ENCODE measurements at places on chromosomes 7 and 10. TPM values are rescaled to one million over a fixed set of nuclear protein-coding genes. Genes with fewer than 3 reads are reported as not detected.

DNA sequence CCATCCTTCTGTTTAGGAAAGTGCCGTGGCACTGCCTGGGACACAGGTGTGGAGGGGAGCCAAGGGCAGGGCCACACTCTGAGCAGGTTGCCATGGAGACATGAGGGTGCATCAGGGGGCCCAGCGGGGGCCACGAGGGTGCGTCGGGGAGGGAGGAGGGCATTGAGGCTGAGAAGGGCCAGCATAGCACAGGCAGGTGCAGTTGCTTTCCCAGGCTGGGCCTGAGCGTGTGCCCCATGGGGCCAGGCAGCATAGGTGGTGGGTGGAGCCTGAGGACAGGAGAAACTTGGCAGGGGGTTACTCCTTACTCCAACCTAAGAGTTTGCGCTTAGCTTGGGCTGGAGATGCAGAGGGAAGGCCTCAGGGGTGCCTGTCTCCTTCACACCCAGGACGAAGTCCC is 15.2 kb downstream of the YKT6 start:
- no peak for DNase-seq

DNA sequence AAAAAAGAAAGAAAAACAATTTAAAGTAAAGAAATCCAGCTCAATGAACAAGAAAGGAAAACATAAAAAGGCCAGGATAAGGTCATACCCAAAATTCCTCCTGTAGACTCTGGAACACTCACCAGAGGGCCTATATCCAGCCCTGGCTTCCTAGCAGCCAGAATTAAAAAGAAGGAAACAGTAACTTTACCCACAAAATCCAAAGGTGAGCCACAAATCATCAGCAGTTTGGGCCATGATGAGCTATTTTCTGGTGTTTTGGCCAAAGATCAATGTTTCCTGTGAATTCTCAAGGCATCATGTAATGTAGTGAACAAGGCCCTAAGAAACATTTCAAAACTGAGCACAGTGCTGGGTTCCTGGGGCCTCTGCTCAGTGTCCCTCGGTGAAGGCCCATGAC is 87.8 kb downstream of the LARP4B start:
- DNase-seq = no peak

Gene HECW1
- total RNA-seq = not detected

Gene CAV2
- total RNA-seq = 249 TPM
